Chondrocyte (in vitro differentiated cells): ENCODE measurements at places on chromosomes 1 and 21. TPM values are rescaled to one million over a fixed set of nuclear protein-coding genes. Genes with fewer than 3 reads are reported as not detected.

DNA sequence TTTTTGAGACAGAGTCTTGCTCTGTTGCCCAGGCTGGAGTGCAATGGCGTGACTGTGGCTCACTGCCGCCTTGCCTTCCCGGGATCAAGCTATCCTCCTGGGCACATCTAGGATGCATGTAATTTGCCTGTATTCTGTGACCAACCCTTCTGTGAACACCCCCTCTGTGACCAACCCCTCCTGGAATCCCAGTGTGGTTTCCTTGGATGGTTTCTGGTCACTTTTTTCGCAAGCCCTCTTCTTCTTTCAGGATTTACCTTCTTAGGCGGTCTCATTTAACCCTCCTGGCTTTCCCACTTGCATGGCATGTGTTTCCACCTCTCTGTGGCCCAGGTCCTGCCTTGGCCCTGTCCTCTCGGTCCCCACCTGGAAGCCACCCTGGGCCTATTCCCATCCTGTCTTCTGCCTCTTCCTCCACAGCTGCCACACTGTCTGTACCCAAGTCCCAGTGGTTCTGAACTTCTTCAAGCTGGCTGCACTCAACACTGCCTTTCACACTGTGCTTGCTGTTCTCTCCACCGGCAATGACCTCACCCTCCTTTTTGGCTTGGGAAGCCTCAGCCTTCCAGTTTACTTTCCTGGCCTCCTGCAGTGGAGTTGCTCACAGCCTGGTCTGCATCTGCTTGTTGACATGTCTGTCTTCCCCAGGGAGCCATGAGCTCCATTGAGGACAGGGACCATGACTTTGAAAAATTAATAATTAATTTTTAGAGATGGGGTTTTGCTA lies 57.0 kb downstream of the DISC1 start:
- no peak overlapping the region for H3K27ac ChIP-seq
- no peak overlapping the region for H3K4me3 ChIP-seq
- no peaks in the 10 kb centered on the region for H3K27me3 ChIP-seq
- H3K36me3 ChIP-seq = peaks cover 4% of the 10 kb centered on the region

DNA sequence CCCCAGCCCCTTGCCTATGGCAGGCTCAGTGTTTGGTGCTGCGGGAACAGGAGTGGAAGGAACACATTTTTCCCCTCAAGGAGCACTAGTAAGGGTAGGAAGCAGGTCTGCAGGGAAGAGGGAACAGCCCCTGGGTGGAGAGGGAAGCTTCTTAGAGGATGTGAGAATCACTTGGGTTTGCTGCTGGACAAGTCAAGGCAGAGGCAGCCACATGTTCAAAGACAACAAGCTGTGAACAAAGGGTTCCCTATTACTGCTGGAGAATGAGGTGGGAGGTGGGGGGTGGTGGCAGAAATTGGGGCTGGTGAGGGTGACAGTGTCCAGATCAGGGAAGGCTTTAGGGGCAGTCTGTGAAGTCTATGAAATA lies 24.8 kb upstream of the CITED4 start:
- no peak for DNase-seq
- H3K27ac ChIP-seq = no peak overlapping the region
- no peaks in the 10 kb centered on the region for H3K36me3 ChIP-seq
- no peaks in the 10 kb centered on the region for H3K27me3 ChIP-seq
- H3K4me1 ChIP-seq = peaks cover 14% of the 10 kb centered on the region
- H3K4me3 ChIP-seq = no peak overlapping the region

- H3K4me3 ChIP-seq = no peak overlapping the region
- peaks cover 22% of the 10 kb centered on the region for H3K27me3 ChIP-seq
- no peaks in the 10 kb centered on the region for H3K36me3 ChIP-seq
- DNase-seq = peak; percentile 37
- H3K27ac ChIP-seq = no peak overlapping the region
Measured at GRCh38 chr1:30267046-30267445, 456.3 kb downstream of the MATN1 start.

GRCh38 chr21:17454315-17455027 lies 58.4 kb upstream of the CXADR start:
- peaks cover 3% of the 10 kb centered on the region for H3K27me3 ChIP-seq
- peak overlapping the region; percentile 3 for H3K27ac ChIP-seq
- peak overlapping the region; percentile 28 for H3K4me3 ChIP-seq
- peaks cover 10% of the 10 kb centered on the region for H3K4me1 ChIP-seq
- no peak for DNase-seq

DNA sequence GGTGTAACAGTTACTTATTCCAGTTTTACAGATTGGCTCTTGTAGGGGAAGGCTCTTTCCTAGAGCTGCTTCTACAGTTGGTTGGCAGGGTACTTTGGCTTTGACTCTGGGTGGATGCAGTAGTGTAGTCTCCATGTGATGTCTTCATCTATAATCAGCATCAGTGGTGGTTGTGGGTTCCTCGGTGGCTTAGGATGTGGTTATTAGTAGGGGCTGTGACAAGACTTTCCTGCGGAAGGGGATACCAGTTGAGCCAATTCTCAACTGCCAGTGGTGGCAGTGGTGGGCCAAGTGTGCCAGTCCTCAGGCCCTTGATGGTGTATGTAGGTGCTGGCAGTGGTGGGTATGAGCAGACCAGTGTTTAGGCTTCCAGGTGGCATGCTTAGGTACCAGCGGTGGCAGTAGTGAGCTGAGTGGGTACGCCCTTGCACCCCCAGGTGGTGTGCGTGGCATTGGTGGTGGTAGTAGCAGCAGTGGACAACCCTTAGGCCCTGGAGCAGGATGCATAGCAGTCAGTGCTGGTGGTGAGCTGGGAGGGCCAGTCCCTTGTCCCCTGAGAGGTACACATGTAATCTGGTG lies 27.2 kb upstream of the KLF18 start:
- H3K4me1 ChIP-seq = no peaks in the 10 kb centered on the region
- no peak for DNase-seq
- peaks cover 8% of the 10 kb centered on the region for H3K27me3 ChIP-seq

- H3K4me1 ChIP-seq = no peaks in the 10 kb centered on the region
- H3K27ac ChIP-seq = no peak overlapping the region
- H3K36me3 ChIP-seq = no peaks in the 10 kb centered on the region
Measured at GRCh38 chr1:68281946-68282615, 49.8 kb upstream of the WLS start.

- H3K4me3 ChIP-seq = no peak overlapping the region
- peaks cover 2% of the 10 kb centered on the region for H3K27me3 ChIP-seq
- H3K36me3 ChIP-seq = no peaks in the 10 kb centered on the region
Measured at GRCh38 chr1:10679496-10680220, 116.8 kb downstream of the CASZ1 start.

DNA sequence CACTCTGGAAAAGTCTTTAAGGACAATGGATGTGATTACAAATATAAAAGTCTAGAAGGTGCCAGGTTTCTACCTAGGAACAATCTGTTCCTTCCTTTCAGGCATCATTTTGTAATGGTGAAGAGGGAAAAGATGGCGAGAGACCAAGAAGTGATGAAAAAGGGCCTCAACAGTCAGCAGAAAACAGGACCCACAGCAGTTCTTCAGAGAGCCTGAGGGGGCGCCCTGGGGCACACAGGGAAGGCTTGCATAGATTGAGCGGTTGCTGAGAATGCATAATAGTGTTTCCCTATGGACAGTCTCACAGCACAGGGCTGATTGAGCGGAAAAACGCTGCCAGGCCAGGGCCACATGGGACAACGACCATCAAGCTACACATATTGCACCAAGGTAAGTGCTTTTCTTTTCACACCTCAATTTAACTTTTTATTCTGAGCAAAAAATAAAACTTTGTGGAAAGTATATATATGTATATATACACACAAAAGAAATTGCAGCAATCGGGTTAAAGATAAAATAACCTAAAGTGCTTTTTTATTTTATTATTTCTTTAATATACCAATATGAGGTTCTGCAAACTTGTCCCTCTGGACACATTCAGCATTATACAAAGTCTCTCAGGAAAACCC lies 3.1 kb upstream of the YRDC start:
- peaks cover 10% of the 10 kb centered on the region for H3K36me3 ChIP-seq
- H3K27me3 ChIP-seq = no peaks in the 10 kb centered on the region
- DNase-seq = no peak
- peaks cover 32% of the 10 kb centered on the region for H3K4me1 ChIP-seq

DNA sequence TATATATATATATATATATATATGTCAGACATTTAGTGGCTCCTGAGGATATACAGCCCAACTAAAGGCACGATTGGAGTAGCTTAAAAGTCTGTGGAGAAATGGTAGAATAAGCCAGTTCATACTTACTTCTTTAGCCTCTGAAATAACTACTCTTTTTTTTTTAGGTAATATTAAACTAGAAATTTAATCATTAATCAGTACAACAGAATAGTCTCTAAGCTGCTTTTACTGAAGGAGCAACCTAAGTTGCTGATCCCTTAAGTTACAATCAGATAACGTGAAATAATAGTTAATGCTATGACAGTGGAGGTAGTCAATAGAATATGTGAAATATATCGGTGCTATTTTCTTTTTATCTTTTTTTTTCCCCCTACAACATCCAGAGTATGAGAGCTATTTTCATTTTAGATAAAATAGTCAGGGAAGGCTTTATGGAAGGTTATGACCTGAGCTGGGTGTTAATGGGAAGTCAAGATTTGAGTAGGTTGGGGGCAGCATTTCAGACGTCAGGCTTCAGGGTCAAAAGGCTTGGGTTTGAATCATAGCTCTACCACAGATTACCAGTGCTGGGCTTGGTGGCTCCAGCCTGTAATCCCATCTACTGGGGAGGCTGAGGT lies 15.6 kb downstream of the ZMPSTE24 start:
- peaks cover 31% of the 10 kb centered on the region for H3K36me3 ChIP-seq
- peaks cover 4% of the 10 kb centered on the region for H3K4me1 ChIP-seq
- H3K27me3 ChIP-seq = no peaks in the 10 kb centered on the region

GRCh38 chr1:204046346-204046745 lies 26.6 kb upstream of the SOX13 start:
- no peak overlapping the region for H3K27ac ChIP-seq
- peaks cover 5% of the 10 kb centered on the region for H3K4me1 ChIP-seq
- peaks cover 2% of the 10 kb centered on the region for H3K27me3 ChIP-seq
- no peak overlapping the region for H3K4me3 ChIP-seq
- DNase-seq = no peak

DNA sequence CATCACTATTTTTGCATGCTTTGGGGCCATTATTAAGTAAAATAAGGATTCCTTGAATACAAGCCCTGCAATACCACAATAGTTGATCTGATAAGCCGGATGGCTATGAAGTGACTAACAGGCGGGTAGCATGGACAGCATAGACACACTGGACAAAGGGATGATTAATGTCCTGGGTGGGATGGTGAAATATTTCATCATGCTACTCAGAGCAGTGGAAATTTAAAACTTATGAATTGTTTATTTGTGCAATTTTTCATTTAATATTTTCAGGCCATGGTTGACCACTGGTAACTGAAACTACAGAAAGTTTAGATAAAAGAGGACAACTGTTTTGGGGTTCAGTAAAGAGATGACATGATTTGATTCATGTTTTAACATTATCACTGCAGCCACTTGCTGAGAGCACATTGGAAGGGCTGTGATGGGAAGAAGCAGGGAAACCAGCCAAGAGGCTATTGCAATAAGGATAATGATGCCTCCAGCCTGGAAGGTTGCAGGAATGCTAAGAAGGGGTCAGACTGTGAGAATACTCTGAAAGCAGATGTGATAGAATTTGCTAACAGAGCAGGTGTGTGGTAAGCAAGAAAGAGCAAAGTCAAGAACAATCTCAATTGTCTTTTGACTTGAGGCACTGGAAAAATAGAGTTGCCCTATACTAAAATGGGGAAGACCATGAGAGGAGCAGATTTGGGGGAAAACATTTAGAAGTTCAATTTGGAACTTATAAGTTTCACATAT lies 62.5 kb upstream of the TNFSF4 start:
- H3K36me3 ChIP-seq = peaks cover 2% of the 10 kb centered on the region
- DNase-seq = no peak
- H3K27ac ChIP-seq = peak overlapping the region; percentile 77

DNA sequence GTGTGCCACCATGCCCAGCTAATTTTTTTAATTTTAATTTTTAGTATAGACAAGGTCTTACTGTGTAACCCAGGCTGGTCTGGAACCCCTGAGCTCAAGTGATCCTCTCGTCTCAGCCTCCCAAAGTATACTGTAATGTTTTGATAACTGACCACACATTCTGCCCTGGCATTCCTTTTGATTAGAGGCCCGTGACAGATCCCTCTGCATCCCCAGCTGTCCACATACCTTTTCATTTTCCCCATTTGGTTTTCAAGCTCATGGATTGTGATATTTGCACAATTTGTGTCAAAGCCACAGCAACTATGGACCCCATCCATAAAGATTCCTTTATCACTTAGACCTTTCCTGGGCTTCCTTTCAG lies 116.8 kb upstream of the ATP1A1 start:
- H3K27ac ChIP-seq = no peak overlapping the region
- H3K36me3 ChIP-seq = no peaks in the 10 kb centered on the region
- H3K27me3 ChIP-seq = peaks cover 13% of the 10 kb centered on the region
- DNase-seq = no peak
- peaks cover 6% of the 10 kb centered on the region for H3K4me1 ChIP-seq

GRCh38 chr1:160653620-160654016 lies 6.8 kb upstream of the SLAMF1 start:
- no peak for DNase-seq
- peaks cover 11% of the 10 kb centered on the region for H3K27me3 ChIP-seq
- no peak overlapping the region for H3K27ac ChIP-seq
- H3K4me3 ChIP-seq = no peak overlapping the region

DNA sequence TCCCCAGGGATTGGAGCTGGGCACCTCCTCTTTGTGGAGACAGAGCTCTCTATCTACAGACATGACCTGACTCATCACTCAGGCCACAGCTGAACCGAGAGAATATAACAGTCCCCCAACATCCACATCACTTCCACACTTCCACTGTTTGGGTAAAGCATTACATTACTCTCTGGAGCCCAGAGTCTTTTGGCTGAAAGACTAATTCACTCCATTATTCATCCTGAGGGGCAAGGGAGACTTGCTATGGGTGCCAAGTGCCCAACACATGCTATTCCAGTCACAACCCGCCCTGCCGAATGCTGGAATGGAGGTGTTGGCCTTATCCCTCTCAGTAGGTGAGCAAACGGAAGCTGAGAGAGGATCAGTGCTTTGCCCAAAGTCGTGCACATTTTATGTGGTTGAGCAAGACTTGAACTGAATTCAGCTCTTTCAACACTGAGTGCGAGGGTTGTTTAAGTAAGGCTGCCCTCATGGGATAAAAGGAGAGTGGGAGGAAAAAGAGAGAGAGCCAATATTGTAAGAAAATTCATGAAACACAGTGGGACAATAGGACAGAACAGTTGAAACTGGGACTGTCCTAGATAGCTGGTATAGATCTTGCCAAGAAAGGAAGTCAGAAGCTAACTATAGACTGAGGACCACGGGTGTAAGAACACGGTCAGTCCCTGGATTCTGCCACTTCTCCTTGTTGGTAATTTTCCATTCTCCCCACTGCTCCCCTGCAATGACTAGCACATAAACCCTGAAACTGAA lies 13.5 kb upstream of the CHI3L1 start:
- no peak overlapping the region for H3K4me3 ChIP-seq
- H3K36me3 ChIP-seq = peaks cover 3% of the 10 kb centered on the region
- DNase-seq = no peak
- peaks cover 30% of the 10 kb centered on the region for H3K4me1 ChIP-seq
- H3K27ac ChIP-seq = no peak overlapping the region

TIAM1 gene
- 6.6 to 8.2 TPM (median 7.7 TPM) in 3 replicates for total RNA-seq

SLAMF7 gene
- total RNA-seq = not detected in 3 replicates

REN gene
- not detected in 3 replicates for total RNA-seq

ARID4B gene
- total RNA-seq = 26.5 to 33.5 TPM (median 26.5 TPM) in 3 replicates

GBP7 gene
- not detected in 3 replicates for total RNA-seq

SYT2 gene
- 0.07 TPM in 1 of 3 replicates, not detected in the others for total RNA-seq

LCE3A gene
- not detected in 3 replicates for total RNA-seq

MAN1C1 gene
- 10.7 to 11.3 TPM (median 10.9 TPM) in 3 replicates for total RNA-seq

OR2T33 gene
- total RNA-seq = not detected in 3 replicates

GUCA2B gene
- not detected in 3 replicates for total RNA-seq

S100A10 gene
- total RNA-seq = 454 to 578 TPM (median 560 TPM) in 3 replicates

LCE5A gene
- total RNA-seq = not detected in 3 replicates
